ENCODE measurements at places on chromosomes 3 and 15.
A peak's percentile ranks its signal among the peaks of the same experiment; 100 is the strongest.

- DNase-seq: no peak
These were observed 115.9 kb downstream of the TOP2B start for GRCh38 chr3:25548836-25549235.

DNA sequence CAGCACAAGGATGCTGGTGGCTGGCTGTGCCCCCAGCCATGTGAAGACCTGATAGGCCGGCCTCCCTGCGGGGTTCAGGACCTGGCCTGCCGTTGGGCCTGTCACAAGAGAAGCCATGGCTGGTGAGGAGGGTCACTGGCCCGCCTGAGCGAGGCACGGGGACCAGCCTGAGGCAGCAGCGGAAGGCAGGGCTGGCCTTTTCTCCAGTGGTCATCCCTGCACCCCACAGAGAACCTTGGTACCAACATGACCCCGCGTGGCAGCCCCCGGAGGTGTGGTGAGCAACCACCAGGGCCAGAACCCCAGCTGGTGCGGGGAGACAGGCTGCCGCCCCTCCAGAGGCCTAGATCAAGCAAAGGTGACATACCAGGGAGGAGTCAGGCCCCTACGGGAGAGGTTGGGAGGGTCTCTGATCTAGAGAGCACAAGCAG lies 134.1 kb upstream of the MEF2A start:
- DNase-seq: no peak

GRCh38 chr3:124082343-124082742 lies 90.4 kb upstream of the ROPN1 start:
- no peak for DNase-seq

DNA sequence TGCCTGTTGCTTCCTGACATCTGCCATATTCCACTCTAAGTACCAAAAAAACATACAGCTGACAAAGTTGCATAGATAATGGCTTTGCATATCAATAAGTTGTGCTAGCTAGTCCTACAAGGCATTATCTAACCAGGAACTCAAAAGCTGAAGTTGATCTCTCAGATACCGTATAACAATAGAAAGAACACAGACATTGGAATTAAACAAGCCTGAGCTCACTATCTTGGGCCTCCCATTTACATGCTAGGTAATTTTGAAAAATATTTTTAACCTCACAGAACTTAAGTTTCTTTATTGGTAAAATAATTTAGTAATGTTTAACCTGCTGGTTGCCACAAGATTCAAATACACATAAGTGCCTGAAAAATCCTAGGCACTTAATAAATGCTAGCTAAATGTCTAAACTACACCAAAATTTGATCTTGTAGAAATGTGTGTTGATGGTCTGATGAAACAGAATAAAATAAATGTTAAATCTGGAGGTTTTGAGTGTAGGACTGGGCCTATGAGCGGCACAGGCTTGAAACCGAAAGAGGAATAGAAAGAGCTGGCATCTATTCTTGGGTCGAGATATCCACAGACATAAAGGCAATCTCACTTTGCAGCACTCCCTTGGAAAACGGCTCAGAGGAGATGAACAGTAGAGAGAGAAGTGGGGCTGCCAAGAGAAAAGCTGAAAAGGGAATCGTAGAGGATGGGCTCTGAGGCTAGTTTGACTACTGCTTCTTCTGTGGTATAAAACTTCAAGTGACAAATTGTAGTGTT lies 29.9 kb upstream of the TTC14 start:
- no peak for DNase-seq

DNA sequence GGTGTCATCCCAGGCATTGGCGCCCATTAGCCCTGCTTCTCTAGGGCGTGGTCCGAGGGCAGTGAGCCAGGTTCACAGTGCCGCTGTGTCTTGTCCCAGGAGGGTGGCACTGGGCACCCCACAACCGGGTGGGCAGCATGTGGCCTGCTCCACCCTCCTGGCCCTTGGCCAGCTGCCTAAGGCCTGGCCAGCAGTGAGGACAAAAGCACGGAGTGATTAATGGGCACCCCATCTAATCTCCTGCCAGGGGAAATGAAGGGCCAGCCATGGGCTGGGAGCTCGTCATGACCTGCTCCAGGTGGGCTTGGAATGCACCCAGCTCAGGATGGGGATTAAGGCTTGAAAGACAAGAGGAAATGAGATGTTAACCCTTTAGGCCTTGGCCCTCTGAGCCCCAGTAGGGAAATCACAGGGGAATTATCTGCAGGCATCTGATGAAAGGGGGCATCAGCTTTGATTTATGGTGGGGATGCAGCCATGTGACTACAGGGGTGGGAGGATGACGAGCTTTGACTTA lies 5.2 kb downstream of the THSD4 start:
- no peak for DNase-seq

DNA sequence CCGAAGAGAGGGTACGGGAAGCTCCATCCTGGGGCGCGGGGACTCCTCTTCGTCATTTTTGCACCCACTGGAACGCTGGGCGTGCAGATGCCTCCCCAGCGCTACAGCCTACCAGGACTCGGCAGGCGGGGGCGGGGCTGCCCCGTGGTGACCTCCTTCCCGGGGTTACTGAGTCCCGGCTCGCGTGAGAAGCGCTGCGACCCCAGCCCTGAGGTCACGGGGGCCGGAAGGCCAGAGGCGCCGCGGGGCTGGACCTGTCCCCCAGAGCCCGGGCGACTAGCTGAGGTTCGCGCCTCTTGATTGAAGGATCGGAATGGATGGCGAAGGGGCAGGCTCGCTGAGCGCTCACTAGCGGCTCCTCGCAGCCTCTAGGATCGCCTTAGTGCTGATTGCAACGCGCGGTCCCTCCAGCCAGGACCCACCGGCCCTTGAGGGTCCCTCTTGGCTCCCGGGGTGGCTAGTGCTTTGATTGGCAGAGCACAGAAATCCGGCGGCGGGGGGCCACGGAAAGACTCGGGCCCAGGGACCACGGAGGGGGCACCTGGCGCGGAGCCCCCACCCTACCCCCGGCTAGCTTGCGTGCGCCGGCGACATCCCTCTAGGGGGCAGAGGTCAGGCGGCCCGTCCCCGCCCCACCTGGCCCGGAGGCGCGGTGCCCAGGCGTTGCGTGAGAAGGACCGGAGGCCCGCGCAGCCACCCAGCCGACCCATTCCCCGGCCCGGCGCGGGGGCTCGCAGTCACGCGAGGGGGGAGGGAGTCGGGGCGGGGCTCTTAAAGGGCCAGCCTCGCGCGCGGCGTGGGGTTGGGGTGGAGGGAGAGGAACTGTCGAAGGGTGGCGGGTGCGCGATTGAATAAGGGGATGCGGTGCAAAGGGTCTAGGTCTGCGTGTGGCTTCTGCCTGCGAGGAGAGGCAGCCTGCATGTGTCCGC lies 781 bp upstream of the CYP1A1 start:
- peak; percentile 66 for DNase-seq

GRCh38 chr15:86082619-86083380 lies 3.1 kb downstream of the AGBL1 start:
- peak; percentile 18 for DNase-seq

DNA sequence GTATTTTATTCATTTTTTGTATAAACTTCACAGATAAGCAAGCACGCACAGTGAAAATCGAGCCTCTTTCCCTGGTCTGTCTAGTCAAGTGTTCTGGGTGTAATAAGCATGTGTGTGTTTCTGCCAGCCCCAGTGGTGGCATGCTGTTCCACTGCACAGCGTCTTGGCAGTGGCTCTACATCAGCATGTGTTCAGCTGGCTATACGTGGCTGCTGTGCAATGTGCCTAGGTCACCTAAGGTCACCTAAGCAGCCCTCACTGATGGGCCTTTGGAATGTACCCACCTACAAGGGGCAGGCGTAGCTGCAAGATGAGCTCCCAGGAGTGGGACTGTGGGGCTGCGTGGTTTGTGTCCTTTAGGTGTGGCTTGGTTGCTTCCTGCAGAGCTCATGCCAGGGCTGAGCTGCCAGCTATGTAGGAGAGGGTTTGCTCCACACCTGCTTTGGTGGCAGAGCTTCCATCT lies 4.9 kb downstream of the LIMD1 start:
- no peak for DNase-seq

DNA sequence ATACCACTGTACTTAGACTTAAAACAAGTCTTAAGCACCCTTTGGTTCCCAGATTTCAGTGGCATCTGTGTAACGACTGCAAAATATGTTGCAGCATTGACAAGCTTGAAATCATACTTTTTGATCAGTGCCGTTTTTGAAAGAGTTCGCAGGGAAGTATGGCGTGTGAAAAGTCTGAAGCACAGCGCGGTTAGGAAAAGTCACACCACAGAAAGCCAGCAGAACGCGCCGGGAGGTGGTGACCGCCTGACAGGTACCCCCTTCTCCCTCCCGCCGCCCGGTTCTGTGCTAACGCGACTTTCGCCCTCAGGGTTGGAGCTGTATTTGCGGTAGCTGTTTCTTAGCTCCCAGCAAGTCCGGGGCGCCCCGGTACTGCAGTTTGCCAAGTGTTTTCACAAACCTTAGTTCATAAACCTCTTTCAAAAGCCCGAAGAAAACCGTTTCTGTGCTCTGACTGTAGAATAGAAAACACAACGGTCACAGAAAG lies 481 bp upstream of the CRYBG3 start:
- DNase-seq: peak; percentile 63

DNA sequence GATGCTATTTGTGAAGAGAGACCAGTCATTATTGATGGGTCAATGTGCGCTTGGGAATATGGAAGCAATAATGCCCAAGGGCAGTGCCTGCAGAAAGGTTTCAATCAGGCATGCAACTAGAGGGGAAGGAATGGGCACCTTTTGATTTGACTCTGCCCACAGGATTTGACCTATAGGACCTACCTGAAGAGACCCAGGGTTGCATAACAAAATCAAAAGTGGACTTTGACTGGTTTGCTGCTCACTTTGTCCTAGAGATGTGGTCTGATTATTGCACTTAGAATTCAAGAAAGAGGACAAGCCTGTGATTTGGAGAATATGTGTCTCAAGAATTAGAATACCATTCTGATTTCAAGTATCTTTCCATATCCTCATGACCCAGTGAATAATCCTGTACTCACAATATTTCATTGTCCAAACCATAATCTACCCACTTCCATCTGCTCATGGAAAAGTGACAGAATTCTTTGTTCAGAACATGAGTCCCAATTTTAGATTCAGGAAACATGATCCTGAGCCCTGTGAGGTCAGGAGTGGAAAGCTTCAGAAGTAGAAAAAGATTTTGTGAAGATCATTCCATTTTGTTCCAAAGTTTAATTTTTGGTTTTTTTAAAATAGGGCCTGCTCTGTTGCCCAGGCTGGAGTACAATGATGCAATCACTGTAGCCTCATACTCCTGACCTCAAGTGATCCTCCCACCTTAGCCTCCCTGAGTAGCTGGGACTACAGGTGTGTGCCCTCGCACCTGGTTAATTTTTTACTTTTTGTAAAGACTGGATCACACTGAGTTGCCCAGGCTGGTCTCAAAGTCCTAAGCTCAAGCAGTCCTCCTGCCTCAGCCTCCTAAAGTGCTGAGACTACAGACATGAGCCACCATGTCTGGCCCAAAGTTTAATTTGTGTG lies 151.3 kb upstream of the NR2E3 start:
- DNase-seq: no peak

- DNase-seq: no peak
These were observed 137.4 kb upstream of the UBP1 start for GRCh38 chr3:33577588-33577987.

DNA sequence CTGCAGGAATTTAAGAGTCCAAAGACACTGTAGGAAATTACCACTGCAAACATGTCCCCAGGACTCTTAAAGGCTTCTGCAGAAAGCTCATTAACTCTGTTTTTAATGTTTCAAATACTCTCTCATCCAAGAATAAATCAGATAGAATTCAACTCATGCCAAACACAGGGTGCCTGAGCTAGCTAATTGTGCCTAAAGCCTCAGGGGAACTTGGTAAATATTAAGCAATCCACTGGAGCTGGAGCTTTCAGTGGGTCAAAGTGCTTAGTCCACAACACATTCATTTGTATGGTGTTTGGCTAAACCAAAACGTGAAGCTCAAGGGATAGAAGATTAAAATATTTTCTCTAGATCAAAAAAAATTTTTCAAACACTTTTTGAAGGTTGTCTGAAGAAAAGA lies 131.4 kb downstream of the THRB start:
- DNase-seq: no peak

DNA sequence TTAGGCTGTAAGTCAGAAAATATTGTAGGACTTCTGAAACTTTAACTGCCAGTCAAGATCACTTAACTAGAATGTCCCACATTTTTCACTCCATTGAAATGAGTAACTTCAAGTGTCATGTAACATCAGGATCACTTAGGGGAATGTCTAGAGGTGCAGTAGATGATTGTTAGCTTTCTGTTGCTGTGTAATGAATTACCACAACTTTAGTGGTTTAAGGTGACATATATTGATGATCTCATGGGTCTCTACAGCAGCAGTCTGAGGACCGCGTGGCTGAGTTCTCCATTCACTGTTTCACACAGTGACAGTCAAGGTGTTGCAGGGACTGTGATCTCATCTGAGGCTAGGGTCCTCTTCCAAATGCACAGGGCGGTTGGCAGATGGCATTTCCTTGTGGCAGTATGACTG lies 82.7 kb downstream of the SLC25A26 start:
- peak; percentile 57 for DNase-seq

DNA sequence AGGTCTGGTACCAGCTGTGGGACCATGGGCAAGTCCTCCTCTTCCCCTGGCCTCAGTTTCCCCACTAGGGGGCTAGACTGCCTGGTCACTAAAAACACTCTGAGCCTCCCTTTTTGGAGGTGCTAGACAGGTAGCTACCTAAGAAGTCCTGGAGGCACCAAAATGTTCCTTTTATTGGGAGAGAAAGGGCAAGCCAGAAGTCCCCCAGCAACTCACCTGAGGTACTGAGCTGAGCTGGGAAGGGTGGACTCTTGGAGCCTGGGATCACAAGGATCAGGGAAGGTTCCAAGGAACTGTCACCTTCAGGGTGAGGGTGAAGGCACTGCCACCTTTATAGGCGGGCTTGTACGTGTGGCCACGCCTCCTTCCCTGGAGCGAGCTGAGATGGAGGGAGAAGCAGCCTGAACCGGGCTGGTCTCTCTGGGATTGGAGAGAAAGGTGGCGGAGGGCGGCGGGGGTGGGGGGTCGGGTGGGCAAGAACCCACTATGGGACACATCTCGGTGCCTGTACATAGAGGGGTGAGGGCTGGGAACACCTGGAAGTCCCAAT lies at the start of gene CYP1A1:
CYP1A1 (minus strand) TSS at position 304 of the 550 bp plus-strand sequence. CDS start 2,431 bp downstream, outside the sequence.
- DNase-seq: peak; percentile 51

DNA sequence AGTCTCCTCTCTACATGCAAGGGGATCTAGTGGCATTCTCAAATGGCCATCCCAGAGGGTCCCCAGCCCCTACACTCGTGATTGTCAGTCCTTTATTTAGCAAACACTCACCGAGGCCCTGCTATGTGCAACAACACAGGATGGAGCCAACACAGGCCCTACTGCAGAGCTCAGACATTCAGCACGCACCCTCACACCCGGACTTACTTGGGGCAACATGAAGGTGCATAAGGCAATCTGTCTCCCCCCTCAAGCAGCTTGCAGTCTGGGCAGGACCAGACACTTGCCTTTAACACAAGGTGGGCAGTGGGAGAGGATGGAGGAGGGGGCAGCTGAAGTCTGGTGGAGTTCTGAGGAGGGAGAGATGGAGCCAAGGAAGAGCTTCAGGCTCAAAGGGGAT lies 258.4 kb downstream of the XXYLT1 start:
- DNase-seq: no peak

GRCh38 chr3:14142567-14143270 lies 17.9 kb downstream of the TMEM43 start:
- DNase-seq: peak; percentile 51
